ENCODE measurements at places on chromosomes 6 and 20.

GRCh38 chr6:112594886-112595594 lies 247.9 kb downstream of the RFPL4B start:
- no peak for DNase-seq

DNA sequence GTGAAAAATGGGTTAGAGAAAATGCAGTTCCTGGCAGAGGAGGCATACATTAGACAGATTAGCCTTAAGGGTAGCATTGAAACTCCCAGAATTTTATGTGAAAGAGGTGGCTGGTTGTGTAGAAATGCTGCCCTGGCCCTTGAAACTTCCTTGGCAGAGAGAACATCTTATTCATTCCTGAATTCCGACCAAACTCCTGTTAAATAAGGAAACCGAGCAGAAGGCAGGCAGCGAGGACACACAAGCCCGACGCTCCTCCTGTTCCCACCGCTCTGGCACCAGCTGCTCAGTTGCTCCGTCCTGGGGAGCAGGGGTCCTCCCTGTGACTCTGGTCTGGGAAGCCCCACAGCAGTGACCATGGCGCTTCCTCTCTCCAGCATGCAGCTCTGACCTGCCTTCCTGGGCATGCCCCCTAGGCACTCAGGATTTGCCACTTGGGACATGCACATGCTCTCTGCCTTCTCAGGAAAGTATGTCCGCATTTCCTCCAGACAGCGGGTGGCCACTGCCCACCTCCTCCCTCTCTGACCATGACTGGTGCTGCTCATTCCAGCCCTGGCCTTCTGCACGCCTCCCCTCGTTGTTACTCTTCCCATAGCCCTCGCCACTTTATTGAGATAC lies 35.2 kb upstream of the CLDN20 start:
- no peak for DNase-seq

GRCh38 chr20:44728801-44729443 lies 13.8 kb downstream of the CCN5 start:
- DNase-seq = no peak

DNA sequence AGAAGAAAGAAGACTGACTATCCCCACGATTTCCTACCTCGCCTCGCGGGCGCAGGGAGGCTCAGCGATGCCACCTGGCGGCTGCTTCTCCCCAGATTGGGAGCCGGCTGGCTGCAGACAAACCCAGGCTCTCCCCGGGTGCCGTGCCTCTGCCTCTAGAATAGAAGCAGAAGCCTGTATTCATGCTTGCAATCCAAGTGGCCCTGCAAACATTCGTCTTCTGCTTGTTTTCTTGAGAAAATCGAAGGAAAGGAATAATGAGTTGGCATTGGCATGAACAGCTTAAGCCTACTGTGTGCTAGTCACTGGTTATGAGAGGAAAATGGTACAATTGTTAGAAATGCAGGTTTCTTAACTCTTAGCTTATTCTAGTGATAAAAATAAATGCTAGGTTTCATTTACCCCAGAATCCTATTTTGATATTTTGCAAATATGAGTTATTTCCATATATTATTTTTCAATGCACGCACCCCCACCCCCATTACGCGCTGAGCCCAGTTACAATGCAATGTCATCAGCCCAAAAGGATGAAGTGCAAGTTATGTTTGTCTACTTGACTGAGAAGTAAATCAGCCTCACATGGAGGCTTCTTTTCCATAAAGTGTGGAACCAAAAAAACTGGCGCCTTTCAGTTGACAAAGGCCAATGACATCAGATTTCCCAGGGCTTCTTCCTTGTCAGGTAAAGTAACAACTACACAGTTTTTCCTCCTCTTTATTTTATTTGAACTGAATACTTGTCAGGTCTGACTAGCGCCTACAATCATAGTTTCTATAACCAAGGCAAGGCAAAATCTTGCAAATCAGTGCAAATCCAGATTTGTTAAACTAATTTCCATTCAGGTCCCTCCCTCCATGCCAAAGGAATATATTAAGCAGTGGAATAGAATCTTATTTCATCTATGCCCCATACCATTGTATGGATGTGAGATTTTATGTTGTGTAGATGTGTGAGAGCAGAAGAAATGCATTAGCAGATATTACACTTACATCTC lies 3.9 kb upstream of the SOX4 start:
- DNase-seq = peak; percentile 72

GRCh38 chr20:60209048-60209447 lies 250.8 kb downstream of the CDH26 start:
- no peak for DNase-seq

DNA sequence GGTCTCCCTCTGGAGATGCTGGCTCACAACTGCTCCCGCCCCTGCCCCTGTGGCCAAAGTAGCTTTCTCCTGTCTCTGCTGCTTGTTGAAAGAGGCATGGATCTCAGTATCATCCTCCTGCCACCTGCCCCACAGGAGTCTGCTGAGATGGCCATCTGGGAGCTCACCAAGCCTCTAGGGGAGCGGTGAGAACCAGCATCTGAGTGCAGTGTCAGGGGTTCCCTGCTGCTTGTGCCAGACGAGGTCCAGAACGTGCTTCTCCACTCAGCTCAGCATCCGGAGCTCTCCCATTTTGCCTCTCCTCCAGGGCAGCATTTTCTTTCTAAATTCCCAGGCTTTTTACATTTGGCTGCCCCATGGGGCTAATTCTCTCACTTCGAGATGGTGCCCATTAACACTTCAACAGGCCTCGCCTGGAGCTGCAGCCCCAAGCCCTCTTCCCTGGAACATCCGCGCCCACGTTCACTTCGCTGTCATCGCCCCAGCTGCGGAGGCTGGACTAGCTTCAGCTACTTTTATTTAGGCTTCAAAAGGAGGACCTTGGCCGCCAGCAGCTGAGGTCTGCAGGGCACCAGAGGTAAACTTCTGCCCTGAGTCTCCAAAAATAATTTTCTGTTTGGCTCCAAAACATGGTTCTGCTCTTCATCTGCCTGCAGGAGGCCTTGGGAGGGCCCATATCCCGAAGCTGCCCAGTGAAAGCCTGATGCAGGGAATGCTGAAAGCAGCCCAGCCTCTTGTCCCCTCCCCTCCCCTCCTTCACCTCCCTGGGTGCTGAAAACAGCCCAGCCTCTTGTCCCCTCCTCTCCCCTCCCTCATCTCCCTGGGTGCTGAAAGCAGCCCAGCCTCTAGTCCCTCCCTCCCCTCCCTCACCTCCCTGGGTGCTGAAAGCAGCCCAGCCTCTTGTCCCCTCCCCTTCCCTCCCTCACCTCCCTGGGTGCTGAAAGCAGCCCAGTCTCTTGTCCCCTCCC lies 25.2 kb upstream of the MLN start:
- no peak for DNase-seq

GRCh38 chr6:16190214-16190613 lies 48.2 kb upstream of the GMPR start:
- no peak for DNase-seq

DNA sequence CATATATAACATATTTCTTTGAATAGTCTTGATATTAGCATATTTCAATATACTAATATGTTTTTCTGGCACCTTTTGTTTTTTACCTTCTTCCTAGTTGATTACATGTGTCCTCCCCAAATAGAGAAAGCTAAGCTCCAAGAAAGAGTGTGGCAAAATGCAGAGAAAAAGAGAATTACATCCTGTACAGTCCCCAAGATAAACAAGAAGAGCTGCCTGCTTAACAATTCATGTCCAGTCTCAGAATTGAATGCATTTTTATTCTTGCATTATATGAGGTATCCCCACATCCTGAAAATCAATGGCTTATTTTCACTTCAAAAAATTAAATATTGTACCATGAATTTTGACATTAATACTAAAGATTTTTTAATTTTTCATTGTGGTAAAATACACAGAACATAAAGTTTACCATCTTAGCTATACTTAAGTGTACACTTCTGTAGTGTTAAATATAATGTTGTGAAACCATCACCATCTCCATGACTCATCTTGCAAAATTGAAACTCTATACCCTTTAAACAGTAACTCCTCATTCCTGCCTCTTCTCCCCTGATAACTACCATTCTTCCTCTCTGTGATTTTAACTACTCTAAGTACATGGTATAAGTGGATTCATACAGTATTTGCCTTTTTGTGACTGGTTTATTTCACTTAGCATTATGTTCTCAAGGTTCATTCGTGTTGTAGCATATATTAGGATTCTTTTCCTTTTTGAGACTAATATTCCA lies 490.3 kb downstream of the COL12A1 start:
- DNase-seq = no peak

- no peak for DNase-seq
Observed at GRCh38 chr6:144993870-144994269, 708.7 kb downstream of the UTRN start.

DNA sequence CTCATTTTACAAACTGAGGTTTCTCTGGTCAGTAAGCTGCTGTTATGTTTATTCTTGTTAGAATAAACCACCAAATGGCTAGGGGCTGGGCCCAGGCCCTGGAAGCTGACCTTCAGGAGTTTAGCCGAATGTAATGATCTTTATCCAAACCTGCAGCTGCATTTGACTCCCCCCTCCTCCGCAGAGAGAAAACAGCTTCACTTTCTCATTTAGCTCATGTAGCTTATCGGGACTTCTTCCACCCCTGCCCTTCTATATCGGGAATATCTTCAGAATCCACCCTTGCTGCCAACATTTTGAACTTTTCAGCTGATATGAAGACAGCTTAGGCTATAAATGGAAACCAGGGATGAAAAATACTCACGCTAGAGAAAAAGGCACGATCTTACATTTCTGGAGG lies 102.6 kb downstream of the ZMYND8 start:
- DNase-seq = no peak

GRCh38 chr6:14614631-14615030 lies 497.1 kb downstream of the CD83 start:
- no peak for DNase-seq

- no peak for DNase-seq
Observed at GRCh38 chr6:4647414-4648365, 128.5 kb upstream of the CDYL start.

DNA sequence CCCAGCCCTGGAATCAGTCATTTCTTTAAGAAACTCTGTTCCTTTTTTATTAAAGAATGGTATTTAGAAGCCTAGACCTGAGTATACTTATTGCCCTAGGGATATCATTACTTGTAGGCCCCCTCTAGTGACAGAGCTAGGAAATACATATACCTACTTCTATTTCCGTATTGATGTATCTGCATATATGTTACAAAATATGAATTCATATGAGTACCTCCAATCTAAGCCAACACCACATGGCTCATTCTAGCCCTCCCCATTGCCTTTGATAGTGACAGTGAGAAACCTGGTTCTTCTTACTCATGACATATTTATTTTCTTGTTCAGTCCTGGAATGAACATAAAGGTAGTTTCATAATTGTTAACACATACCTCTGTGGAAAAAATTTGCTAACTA lies 137.2 kb downstream of the FARS2 start:
- no peak for DNase-seq

DNA sequence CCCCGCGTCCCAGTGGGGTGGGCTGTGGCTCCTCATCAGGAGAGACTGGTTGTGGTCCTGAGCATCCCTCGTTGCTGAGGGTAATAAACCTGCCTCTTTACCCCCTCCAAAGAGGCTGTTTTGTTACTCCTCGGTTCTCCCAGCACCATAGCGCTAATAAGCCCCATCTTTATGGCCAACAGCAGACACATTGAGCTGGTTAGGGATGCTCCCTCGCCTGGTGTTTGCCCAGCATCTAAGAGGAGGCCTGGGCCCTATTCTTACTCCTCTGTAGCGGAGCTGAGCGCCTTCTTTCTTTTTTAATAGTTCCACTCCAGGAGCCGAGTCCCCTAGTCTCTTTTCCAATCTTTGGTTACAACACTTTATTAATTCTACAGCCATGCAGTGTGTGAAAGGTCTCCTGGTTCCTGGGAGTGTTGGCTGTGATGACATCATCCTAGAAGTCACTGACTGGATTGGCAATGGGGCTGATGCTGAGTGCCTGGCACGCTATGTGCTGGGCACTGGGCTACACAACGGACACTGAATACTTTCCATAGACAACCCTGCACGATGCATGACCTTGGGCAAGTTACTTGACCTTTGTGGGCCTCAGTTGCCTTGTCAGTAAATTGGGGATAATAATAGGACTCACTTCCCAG lies 50.6 kb upstream of the CCDC167 start:
- DNase-seq = no peak

DNA sequence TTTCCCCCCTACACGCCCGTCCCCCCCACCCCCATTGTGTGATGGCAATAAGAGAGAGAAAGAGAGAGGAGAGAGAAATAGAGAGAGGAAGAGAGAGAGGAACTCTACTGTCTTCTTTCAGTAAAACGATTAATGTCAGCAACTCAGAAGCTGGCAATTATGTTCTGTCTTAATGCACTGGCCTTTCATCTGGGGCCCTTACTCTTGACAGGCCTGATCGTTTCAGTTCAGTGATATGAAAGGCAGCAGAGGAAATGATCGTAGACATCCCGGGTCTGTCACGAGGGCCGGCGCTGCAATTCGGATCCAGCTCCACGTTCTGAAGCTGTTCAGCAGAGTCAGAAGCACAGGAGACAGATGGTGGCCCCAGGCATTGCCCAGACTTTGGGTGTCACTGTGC lies 308.9 kb downstream of the ZNF217 start:
- no peak for DNase-seq

DNA sequence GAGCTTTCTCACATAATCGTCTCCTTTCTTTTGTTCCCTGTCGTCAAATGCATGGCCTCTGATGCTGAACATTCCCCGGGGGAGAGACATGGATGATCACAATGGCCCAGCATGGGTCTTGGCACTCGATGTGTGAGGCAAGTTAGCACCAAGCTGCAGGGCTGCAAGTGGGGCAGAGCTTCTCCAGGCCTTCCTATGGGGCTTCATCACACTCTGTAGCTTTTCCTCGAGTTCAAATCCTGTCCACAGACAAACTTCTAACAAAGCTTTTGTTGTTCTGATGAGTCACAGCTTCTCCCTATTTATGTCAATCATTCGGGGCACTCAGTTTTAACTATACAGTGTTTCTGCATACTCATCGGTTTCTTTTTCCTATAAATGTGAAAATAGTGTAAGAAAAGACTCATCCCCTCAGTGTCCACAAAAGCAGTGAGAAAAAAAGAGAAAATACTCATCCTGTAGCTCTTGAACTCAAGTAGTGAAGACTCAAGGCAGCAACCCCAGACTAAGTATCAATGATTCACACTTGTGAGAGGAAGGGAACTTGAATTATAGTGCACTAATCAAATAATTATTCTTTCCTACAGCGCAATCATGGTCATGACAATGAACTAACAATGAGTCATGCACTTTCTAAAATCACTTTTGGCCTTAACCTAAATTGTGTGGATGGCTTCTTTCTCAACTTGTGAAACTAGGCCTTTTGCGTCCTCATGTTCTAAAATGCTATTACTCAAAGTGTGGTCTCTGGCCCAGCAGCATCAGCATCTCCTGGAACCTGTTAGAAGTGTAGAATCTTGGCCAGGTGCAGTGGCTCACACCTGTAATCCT lies 68.4 kb upstream of the NOX3 start:
- no peak for DNase-seq

GRCh38 chr6:5680095-5680494 lies 326.6 kb downstream of the NRN1 start:
- DNase-seq = no peak

DNA sequence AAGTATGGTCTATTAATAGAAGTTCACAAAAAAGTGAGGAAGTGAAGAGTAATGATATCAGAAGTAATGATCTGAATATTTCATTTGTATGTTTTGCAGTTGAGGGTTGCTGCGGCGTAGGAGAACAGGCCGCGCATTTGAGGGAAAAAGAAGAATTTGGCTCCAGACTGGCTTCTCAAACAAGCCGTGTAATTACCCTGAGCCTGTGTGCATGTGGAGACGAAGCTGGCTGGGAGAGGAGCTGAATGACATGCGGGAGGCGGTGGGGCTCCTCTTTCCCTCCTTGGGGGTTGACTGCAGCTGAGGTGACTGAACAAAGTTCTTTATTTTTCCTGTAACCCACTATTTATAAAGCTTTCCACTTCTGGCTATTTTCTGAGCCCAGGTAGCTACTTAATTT lies 115.5 kb upstream of the AFDN start:
- no peak for DNase-seq

- DNase-seq = peak; percentile 19
Observed at GRCh38 chr20:38113401-38114325, 51.4 kb downstream of the TGM2 start.
